GM23248 (cell line): ENCODE measurements at places on chromosomes 1 and 21.
A peak's percentile ranks its signal among the peaks of the same experiment; 100 is the strongest.

DNA sequence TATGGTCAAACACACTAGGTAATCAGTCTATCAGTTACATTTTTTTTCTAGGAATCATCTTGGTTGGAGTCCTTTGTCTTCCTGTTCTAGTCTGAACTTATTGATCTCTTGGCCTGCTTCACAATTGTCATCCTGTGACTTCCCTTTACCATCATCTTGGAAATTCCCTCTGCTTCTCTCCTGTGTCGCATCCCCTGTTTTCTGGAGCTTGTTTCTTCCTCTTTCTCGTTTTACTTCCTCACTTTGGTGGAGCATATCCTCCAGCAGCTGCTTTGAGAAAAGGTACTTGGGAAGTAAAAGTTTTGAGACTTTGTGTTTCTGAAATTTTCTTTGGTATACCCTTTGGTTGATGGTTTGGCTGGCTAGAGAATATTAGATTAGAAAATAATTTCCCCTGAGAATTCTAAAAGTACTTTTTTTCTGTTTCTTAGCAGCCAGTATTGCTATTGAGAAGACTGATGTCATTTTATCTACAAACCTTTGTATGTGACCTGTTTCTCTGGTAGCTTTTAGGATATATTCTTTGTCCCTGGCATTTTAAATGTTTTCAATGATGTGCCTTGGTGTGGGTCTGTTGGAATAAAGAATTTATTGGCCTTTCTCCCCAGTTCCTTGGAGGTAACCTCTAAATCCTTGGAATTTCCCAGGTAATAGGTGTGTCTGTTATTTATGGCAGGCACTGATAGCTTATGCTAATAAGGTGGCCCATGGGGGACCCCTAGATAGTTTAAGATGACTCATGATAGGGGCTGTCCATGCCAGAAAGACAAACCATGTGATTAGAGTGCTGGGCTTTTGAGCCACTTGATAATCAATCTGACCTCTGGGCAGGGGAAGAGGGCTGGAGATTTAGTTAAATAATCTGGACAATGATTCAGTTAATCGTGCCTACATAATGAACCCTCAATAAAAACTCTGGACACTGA lies 6.1 kb upstream of the MYCL start:
- no peaks in the 10 kb centered on the region for H3K4me1 ChIP-seq
- no peak overlapping the region for H3K4me3 ChIP-seq
- H3K36me3 ChIP-seq: no peaks in the 10 kb centered on the region
- H3K27ac ChIP-seq: no peak overlapping the region

DNA sequence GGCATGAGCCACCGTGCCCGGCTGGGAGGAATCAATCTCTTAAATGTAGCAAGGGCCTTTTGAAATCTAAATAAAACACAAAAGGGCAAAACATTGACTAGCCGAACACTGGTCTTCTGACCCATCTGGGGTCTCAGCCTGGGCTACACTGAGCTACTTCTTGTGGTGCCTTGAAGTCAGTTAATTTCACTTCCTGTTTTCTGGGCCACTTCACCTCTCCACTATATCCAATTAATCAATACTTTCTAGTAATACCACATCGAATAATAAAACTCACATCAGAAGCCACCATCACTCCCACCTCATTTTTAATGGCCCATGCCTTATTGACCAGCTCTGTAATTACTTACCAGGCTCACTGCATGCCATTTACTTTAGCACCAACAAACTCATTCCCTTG lies 138.0 kb upstream of the SAMSN1 start:
- no peak for DNase-seq
- no peaks in the 10 kb centered on the region for H3K27me3 ChIP-seq
- no peaks in the 10 kb centered on the region for H3K36me3 ChIP-seq
- no peaks in the 10 kb centered on the region for H3K4me1 ChIP-seq

GRCh38 chr1:7674972-7675371 lies 96.1 kb upstream of the VAMP3 start:
- no peak overlapping the region for H3K4me3 ChIP-seq
- no peak overlapping the region for H3K27ac ChIP-seq
- DNase-seq: no peak
- no peaks in the 10 kb centered on the region for H3K4me1 ChIP-seq
- 0 out of 2 replicates have a peak, but pooled peaks cover 10% of the 10 kb centered on the region for H3K27me3 ChIP-seq

DNA sequence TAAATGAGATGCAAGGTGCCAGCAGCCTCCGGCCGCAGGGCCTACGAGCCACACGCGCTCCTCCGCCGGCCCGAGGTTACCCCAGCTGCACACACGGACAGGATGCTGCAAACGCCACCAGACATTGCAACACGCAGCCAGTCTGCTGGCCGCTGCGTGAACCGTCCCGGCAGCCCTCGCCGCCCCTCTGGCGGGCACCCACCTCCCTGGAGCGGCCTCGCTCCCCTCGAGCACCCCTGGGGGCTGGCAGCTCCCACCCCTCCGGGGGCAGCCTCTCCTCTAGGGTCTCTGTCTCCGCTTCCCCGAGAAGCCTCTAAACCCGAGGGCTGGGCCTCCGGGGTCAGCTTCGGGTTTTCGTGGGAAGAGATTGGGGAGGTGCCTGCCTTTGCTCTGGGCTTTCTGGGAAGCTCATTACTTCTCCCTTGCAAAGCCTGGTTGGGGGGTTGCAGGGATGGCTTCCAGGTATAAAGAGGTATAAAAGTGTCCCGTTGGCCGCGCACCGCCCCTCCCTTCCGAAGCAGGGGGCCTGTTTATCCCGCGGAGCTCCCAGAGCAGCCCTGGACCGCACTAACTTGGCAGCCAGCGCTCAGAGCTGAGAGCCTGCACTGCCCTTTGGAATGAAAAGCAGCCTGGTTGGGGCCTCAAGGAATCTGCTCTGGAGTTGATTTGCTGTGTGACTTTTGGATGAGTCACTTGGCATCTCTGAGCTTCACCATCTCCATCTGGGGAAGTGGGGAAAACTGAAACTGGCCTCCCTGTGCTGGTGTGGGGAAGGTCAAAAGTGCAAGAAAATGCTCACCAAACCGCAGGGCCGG lies 21.8 kb downstream of the DHRS3 start:
- H3K36me3 ChIP-seq: no peaks in the 10 kb centered on the region
- H3K27me3 ChIP-seq: no peaks in the 10 kb centered on the region
- DNase-seq: peak; percentile 99
- peaks cover 30% of the 10 kb centered on the region for H3K4me1 ChIP-seq
- peak overlapping the region; percentile 99 for H3K27ac ChIP-seq

GRCh38 chr1:44262816-44263567 lies 49.7 kb downstream of the DMAP1 start:
- no peak for DNase-seq
- no peaks in the 10 kb centered on the region for H3K4me1 ChIP-seq
- no peak overlapping the region for H3K4me3 ChIP-seq
- no peaks in the 10 kb centered on the region for H3K27me3 ChIP-seq
- no peak overlapping the region for H3K27ac ChIP-seq

DNA sequence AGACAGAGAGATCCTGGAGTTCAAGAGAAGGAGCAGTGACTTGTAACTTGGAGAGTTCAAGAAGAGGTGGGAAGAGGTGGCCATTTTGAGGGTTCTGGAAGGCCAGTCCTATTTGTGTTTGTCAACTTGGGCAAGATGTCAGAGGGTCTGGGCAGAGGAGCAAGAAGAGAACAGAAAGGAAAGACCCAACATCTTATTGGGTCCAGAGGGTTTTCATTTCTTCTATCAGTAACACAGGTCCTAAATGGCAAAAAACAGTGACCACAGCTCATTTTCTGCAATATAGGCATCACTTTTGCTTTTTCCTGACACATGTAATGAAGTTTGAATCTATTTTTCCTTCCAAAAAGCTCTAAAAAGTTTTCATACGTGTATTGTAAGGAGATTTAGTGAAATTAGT lies 38.3 kb upstream of the MAP10 start:
- peaks cover 11% of the 10 kb centered on the region for H3K4me1 ChIP-seq
- no peak overlapping the region for H3K27ac ChIP-seq

DNA sequence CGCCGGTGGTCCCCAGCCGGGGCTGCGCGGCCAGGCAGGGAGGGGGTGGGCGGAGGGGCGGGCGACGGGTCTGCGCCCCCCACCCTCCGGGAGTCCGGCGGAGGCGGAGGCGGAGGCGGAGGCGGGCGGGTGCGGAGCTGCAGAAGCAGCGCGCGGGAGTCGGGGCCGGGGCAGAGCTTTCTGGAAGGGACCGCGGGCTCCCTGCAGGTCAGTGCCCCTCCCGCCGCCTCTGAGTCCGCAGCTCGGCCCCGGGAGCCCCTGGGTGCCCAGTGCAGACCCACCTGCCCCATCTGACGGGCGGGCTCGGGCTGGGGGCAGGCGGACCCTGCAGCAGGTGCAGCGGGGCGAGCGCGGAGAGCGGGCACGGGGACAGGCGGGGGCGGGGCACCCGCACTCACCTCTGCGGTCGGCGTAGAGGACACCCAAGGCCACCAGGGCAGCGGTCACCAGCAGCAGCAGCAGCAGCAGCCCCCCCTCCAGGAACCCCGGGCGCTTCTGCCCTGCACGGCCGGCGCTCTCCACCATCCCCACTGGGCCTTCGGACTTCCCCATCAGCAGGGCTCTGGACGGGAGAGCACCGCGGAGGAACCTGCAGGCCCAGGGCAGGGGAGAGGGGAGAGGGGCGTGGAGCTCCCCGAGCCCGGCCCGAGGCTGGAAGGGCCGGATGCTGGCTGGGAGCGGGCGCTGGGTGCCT lies 3.7 kb downstream of the MMEL1 start:
- H3K4me3 ChIP-seq: no peak overlapping the region
- no peak overlapping the region for H3K27ac ChIP-seq
- H3K4me1 ChIP-seq: no peaks in the 10 kb centered on the region

GRCh38 chr1:228459091-228459993 lies 27.8 kb upstream of the RNF187 start:
- H3K4me3 ChIP-seq: peak overlapping the region; percentile 78
- H3K27me3 ChIP-seq: peaks cover 38% of the 10 kb centered on the region
- no peaks in the 10 kb centered on the region for H3K36me3 ChIP-seq
- H3K27ac ChIP-seq: peak overlapping the region; percentile 80
- peak; percentile 89 for DNase-seq
- H3K4me1 ChIP-seq: peaks cover 14% of the 10 kb centered on the region

GRCh38 chr1:97158691-97159096 lies 437.1 kb downstream of the PTBP2 start:
- no peaks in the 10 kb centered on the region for H3K4me1 ChIP-seq
- H3K36me3 ChIP-seq: peaks cover 3% of the 10 kb centered on the region; the same call in 1 of the 2 replicates
- no peak overlapping the region for H3K4me3 ChIP-seq
- no peak for DNase-seq

GRCh38 chr21:31288191-31288590 lies 55.9 kb downstream of the TIAM1 start:
- H3K27me3 ChIP-seq: no peaks in the 10 kb centered on the region
- H3K4me3 ChIP-seq: no peak overlapping the region
- H3K4me1 ChIP-seq: peaks cover 9% of the 10 kb centered on the region; the same call in 1 of the 2 replicates
- no peaks in the 10 kb centered on the region for H3K36me3 ChIP-seq
- DNase-seq: no peak

DNA sequence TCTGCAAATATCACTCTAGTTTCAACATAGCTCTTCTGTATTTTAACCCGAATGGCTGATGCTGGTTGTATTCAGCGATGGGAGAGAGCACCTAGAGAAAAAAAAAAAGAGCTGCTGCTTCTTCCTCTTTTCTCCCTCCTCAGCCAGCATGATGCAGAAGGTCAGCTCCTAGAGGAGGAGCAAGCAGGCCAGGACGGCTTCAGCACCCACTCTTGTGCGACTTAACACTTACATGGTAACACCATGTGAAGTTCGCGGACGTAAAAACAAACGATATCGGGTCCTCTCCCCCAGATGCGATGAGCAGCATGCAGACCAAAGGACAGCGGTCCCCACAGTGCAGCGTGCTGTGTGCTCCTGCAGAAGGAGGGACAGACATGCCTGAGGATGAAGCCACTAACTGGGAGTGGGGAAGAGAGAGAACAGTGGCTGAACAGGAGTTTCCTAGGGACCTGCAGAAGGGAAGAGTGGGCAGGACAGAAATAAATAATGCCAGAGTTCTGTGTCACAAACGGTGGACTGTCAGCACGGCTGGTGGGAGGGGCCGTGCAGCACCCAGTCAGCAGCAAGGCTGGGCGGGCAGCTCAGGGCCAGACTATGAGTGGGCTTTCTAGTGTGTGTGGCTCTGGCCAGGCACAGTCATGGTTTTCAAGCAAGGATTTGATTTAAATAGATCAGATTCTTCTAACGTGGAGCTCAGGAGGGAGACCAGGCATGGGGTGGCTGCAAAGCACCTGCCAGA lies 11.4 kb upstream of the B3GALT5 start:
- no peaks in the 10 kb centered on the region for H3K36me3 ChIP-seq
- no peaks in the 10 kb centered on the region for H3K27me3 ChIP-seq
- no peaks in the 10 kb centered on the region for H3K4me1 ChIP-seq

DNA sequence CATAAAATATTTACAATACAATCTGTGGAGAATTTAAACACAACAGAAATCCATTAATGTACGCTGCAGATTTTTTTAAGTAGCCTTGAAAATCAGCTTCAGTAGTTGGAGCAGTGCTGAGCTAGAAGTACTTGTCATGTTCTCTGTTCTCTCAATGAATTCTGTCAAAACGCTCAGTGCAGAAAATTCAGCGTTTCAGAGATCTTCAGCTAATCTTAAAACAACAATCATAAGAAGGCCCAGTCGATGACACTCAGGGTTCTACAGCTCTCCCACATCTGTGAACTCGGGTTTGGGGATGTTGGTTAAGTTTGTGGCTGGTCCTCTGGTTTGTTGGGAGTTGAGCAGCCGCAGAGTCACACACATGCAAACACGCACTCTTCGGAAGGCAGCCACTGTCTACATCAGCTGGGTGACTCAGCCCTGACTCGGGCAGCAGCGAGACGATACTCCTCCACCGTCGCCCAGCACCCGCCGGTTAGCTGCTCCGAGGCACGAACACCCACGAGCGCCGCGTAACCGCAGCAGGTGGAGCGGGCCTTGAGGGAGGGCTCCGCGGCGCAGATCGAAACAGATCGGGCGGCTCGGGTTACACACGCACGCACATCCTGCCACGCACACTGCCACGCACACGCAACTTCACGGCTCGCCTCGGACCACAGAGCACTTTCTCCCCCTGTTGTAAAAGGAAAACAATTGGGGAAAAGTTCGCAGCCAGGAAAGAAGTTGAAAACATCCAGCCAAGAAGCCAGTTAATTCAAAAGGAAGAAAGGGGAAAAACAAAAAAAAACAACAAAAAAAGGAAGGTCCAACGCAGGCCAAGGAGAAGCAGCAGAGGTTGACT lies 161.2 kb downstream of the RUNX1 start:
- peak; percentile 99 for DNase-seq
- peak overlapping the region; percentile 99 for H3K27ac ChIP-seq
- no peaks in the 10 kb centered on the region for H3K27me3 ChIP-seq
- H3K4me3 ChIP-seq: peak overlapping the region; percentile 97

- DNase-seq: peak; percentile 70
- H3K4me1 ChIP-seq: peaks cover 58% of the 10 kb centered on the region
- H3K27me3 ChIP-seq: no peaks in the 10 kb centered on the region
Observed at GRCh38 chr21:38267136-38267755, 10.5 kb downstream of the KCNJ15 start.

DNA sequence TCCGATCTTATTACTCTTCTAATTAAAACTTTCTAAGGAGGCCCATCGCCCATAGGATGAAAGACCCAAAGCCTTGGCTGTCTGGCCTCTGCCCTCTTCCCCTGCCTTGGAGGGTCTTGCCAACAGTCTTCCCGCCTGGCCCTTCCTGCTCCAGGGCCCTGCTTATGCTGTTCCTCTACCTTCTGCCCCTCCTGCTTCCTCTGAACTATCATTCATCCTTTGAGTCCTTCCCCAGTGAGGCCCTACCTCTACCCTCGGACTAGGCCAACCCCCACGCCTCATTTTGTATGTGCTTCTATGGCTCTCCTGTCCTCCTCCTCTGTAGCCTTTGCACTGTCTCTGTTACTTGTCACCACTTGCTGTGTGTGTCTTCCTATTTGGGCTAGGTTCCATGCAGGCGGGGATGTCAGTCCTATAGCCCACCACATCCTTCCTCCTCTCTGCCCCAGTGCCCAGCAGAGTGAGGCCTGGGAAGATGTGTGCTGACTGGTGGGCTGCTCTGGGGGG lies 5.4 kb downstream of the RUSC1 start:
- peaks cover 10% of the 10 kb centered on the region for H3K36me3 ChIP-seq
- H3K4me1 ChIP-seq: peaks cover 12% of the 10 kb centered on the region
- no peak overlapping the region for H3K27ac ChIP-seq
- DNase-seq: no peak
- peak overlapping the region; percentile 89 for H3K4me3 ChIP-seq
